ENCODE measurements at places on chromosomes 3 and 15.

- no peak for DNase-seq
Measured at GRCh38 chr3:79521221-79521848, 246.5 kb downstream of the ROBO1 start.

- DNase-seq: no peak
Measured at GRCh38 chr15:93866476-93866875, 364.9 kb upstream of the MCTP2 start.

DNA sequence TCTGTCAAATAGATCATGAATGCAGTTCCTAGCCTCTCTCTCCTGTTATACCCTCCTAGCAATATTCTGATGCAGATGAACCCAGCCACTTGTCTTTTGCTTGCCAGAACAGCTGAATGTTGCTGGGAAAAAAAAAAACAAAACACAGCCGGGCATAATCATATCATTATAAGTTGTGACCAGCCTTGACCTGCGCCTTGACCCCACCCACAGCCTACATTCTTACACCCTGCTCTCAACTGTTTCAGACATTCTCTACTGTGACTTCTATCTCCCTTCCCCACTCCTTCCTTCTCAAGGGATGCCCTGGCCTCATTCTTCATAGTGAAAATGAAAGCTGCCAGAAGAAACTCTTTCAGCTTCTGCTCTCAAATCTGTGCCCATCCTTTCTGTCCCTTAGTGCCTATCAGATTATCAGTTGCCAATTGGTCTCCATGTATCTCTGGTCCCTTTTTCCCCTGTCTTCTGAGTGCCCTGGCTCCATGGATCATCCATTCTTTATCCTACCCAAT lies 389.1 kb upstream of the TPRG1 start:
- DNase-seq: no peak

DNA sequence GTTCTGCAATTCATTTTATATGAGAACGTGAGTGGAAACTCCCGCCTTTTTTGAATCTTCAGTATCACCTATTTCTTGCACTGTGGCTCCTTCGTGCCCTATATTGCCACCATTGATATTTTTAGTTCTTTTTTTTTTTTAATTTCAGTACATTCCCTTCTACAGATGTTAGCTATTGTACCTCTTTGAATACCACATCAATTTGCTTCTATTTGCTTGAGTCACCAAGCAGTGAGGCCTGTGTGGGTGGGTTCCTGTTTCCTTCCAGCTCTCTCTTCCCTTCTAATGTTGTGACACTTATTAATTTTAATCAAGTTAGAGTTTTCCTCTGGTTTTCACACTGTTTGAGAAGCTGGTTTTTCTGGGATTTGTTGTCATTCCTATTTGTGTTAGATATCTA lies 8.7 kb downstream of the HACD2 start:
- DNase-seq: no peak

- no peak for DNase-seq
Measured at GRCh38 chr15:41876689-41877088, 17.2 kb downstream of the SPTBN5 start.

- DNase-seq: no peak
Measured at GRCh38 chr15:69668039-69668705, 215.6 kb downstream of the RPLP1 start.

DNA sequence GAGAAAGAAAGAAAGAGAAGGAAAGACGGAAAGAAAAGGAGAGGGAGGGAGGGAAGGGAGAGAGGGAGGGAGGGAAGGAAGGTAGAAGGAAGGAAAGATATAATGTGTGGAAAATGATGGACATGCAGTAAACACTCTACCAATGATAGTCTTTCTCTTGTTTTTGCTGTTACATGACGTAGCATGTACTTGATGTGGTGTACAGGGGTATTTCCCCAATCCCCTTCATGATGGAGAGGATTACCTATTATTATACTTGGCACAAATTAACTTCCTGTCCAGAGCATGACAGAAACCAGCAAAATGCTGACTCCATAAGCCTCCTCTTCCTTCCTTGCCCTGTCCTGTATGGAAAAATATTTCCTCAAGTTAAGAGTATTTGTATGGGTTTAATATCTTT lies 124.4 kb downstream of the B3GALNT1 start:
- DNase-seq: no peak

- no peak for DNase-seq
Measured at GRCh38 chr3:31095255-31095654, 200.8 kb upstream of the GADL1 start.

GRCh38 chr15:86197770-86198169 lies 118.1 kb downstream of the AGBL1 start:
- DNase-seq: no peak

GRCh38 chr3:53566461-53567145 lies 72.2 kb downstream of the CACNA1D start:
- DNase-seq: no peak

- DNase-seq: peak; percentile 84
Measured at GRCh38 chr3:15205934-15206661, at the start of gene CAPN7. Gene CAPN7 (plus strand): TSS chr3:15206246. CDS start chr3:15206496, 250 bp downstream.

DNA sequence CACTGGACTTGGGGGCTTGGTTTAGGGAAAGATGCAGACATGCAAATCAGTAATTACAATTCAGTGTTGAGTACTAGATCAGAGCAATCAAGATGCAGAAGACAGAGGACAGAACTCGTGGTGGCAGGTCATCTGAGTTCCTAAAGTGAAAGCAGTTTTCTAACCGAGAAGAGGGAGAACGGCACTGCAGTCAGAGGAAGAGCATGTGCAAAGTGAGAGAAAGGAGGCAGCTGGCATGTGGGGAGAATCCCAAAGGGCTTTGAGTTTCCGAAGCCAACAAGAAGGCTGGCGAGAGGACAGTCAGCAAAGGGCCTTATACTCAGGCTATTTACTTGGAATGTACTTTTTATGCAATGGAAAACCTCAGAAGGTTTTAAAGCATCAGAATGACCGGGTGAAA lies 87.0 kb downstream of the ANP32A start:
- DNase-seq: no peak

DNA sequence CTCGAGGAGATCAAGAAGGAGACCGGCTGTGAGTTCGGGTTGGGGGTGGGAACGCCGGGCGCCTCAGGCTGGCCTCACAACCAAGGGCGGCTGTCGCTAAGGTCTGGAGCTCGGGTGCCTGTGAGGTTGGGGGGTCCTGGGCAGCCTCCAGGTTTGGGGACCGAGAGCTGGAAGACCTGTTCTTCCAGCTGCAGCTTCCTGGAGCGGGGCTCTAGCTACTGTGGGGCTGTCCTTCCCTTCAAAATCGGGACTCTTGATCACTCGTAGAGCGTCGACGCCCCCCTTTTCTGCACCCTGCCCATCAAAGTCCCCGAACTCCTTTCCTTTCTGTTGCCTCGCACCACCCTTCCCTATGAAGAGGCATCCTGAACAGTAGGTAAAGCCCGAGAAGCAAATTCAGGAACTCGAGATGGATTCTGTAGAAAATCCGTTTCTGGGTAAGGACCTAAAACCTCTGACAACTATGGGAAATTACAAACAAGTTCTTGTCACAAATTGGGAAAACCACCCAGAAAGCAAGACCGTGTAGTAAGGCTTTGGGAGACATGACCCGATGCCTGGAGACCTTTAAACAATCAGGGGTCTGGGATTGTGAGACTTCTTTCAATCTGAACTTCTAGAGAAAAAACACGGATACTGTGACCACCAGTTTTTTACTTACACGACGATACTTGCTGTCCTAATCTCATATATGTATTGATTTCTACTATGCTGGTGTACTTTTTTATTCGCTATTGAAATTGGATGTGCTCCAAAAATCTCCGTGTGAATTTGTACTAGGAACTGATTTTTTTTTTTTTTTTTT lies 556 bp downstream of the CHP1 start:
- DNase-seq: peak; percentile 0

DNA sequence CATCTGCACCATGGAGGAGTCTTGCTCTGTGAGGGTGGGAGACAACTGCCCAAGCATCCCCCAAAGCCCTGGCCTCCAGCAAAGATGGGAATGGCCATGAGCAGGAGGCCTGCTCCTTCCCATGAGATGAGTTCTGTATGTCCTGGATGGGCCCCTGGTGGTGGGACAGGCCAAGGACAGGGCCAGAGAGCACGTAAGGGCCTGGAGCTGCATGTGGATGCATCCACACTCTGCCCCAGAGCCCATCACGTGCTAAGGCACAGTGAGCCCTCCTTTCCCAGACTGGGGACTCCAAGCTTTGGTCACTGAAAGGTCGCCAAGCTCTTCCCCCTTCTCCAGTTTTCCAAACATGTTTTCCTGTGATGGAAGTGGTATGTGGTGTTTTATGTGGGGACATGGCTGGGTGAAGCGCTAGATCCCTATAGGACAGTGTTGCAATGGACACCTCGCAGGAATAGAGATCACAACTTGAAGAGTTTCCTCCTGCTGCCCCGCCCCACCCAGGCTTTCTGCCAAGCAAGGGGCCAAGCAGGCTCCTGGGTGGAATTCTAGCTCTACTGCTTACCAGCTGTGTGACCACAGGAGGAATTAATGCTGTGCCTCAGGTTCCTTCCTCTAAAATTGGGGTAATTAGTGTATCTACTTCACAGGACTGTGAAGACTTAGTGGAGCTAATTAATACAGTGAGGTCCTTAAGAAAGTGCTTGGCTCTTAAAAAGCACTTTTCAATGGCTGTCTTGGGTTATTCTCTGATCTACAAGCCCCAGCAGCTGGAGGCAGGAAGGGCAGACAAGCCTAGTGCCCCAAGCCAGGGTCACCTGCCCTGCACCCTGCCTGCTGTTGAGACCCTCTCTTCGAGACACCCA lies 106.4 kb upstream of the RPL32 start:
- DNase-seq: no peak

GRCh38 chr3:51942603-51943450 lies 664 bp downstream of the PARP3 start:
- no peak for DNase-seq

- DNase-seq: no peak
Measured at GRCh38 chr15:62931650-62932049, 110.9 kb upstream of the TPM1 start.

DNA sequence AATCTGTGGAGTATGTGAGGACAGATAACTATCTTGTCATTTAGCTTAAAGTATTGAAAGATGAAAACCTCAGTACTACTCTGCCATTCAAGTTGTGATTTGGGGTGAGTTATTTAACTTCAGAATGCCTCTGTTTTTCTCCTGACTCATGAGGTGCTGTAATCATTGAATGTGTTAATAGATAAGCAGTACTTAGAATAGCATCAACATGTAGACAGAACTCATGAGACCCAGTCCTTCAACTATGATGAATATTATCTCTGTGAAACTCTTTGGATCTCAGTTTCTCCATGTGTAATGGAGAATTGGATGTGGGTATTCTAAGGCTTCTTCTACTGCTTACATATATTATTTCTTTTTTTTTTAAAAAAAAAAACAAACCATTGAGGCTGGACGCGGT lies 431.4 kb downstream of the GRM7 start:
- no peak for DNase-seq

- no peak for DNase-seq
Measured at GRCh38 chr3:132657869-132658747, 1.5 kb downstream of the ACAD11 start.

DNA sequence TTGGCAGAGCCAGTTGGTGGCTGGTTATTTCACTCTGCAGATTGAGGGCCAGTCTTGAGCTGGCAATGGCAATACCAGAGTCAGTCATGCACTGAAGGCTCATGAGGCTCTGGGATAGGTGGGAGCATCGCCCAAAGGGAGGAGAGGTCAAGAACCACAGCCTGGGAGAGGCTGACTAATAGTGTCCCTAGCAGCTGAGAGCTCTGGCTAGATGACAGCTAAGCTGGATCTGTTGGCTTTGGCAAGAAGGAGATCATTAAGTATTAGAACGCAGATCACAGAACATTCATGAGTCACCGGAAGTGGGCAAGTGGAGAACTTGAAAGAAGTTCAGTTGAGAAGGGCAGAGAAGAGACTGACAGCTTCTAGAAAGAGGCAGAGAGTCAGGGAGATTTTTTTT lies 521.1 kb downstream of the NR2F2 start:
- DNase-seq: no peak

DNA sequence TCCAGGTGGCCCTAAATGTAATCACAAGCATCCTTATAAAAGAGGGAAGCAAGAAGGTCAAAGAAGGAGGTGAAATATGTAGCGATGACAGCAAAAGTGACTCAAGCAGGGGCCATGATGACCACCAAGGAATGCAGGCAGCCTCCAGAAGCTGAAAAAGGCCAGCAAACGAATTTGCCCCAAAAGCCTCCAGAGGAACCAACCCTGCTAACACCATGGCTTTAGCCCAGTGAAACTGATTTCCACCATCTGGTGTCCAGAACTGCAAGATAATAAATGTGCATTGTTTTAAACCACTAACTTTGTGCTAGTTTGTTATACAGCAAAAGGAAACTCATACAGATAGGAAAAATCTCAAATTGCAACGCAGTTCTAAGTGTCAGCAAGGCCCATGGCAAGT lies 23.0 kb upstream of the RBSN start:
- no peak for DNase-seq

- no peak for DNase-seq
Measured at GRCh38 chr3:131007256-131007655, 19.4 kb downstream of the ASTE1 start.

DNA sequence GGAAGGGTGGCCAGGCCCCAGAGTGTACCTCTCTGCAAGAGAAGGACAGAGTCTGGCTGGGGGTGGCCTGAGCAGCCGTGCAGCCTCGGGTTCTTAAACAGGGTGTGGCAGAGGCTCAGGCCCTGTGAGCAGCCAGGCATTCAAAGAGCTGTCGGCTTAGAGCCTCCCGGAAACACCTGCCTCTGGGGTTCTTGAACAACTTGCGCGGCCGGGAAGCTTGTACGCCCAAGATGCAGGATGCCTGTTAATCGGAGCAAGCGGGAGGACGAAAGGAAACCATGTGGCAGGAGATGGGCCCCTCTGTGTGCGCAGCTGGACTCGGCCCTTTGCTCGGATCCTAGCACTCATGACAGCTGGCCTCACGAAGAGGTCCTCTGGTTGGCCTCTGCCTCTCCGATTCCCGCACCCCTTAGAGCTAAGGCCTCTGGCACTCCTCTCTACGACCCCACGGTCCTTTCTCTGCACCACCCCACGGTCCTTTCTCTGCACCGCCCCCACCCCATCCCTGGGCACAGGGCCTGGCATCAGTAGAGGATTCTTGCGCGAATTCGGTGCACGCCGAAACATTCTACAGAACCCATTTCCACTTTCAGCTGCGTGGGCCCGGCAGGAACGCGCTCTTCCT lies 23.9 kb upstream of the TXNRD3 start:
- no peak for DNase-seq

DNA sequence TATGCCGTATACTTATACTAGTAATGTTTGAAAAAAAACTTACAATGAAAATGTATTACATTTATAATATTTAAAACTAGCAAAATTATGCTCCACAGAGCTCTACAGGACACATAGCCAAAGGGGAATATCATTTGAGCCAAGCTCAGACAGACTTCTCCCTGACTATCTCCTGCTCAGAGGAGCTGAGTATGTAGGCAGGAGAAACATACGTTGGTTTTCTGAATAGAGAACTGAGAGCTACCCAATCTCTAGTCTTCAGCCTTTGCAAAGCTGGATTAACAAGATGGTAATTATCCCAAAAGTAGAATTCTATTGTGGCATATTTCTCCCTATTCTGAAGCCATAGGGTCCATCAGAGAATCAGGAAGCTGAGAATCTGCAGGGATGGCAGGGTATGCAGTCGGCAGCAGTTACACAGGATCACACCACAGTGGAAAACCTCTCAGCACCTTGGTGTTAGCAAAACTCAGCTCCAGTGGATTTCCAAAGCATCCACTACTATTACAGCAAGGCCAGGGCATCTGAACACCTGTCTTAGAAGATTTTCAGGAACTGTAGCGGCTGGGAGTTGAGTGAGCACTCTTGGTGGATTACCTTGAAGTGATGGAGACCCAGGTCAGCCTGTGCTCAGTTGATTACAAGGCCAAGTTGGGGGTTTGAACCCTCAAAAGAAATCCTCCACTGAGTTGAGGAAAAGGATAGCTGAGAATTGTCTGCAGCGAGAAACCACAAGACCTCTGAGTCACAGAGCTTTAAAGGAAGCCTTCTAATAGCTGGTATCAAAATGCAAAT lies 30.1 kb downstream of the GPR15 start:
- DNase-seq: no peak
